ENCODE measurements at places on chromosomes 4 and X.
A peak's percentile ranks its signal among the peaks of the same experiment; 100 is the strongest.

- DNase-seq: no peak
Measured at GRCh38 chr4:127364397-127364796, 268.4 kb upstream of the INTU start.

DNA sequence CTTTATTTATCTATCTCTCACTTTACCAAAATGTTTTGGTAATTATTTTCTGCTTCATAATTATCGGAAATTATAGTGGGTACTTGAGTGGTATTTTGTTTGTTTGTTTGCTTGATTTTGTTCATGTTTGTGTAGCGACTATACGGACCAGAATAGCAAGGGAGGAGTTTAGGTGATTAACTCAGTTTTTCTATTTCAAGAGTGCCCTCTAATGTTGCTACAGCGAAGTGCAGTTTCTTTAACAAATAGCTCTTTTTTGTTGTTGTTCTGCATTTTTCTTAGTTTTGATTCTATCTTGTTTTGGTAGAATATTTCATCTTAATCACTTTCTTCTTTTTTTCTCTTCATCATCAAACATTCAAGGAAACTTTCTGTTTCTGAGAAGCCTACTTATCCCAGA lies 40.8 kb upstream of the QRFPR start:
- no peak for DNase-seq

GRCh38 chr4:176340871-176341685 lies 21.3 kb downstream of the SPCS3 start:
- no peak for DNase-seq

DNA sequence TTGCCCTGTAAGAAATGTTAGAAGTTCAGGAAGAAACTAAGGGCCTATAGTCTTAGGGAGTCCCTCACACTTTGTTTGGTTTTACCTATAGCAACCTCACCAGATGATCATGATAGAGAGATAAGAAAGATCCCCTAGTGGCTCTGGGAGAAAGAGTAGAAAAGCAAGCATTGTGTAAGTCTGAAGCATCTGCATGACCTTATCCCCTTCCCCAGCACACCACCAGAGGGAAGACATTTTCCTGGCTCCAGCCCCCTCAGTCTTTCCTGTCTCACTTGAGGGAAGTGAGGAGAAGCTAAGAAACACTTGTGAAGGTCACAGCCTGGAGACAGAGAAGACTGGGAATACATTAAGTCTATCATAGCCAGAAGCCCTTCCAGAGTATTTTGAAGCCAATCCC lies 154.0 kb downstream of the EVC2 start:
- DNase-seq: no peak

- no peak for DNase-seq
Measured at GRCh38 chr4:76716020-76716419, 181.9 kb downstream of the SOWAHB start.

- DNase-seq: no peak
Measured at GRCh38 chr4:18397681-18398390, 376.3 kb upstream of the LCORL start.

DNA sequence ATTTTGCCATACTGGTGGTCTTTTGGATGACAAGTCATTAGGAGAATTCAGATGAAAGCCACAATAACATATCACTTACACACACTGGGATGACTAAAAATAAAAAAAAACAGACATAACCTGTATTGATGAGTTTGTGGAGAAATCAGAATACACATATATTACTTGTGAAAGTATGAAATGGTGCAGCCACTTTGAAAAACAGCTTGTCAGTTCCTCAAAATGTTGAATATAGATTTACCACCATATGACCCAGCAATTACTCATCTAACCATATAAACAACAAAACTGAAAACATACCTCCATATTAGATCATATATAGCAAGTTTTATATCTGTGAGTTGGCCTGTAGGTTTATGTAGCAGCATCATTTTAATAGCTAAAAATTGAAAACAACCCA lies 608.7 kb downstream of the TLL1 start:
- no peak for DNase-seq

- no peak for DNase-seq
Measured at GRCh38 chr4:143489106-143489505, 24.4 kb upstream of the SMARCA5 start.

- no peak for DNase-seq
Measured at GRCh38 chrX:47563801-47564315, 2.9 kb downstream of the ARAF start.

GRCh38 chrX:68939868-68940267 lies 111.0 kb downstream of the EFNB1 start:
- DNase-seq: no peak

GRCh38 chr4:14284578-14284977 lies 657.1 kb upstream of the BOD1L1 start:
- DNase-seq: no peak

GRCh38 chr4:151459375-151459774 lies 50.4 kb downstream of the FHIP1A start:
- DNase-seq: no peak

GRCh38 chr4:15521442-15522039 lies 51.9 kb downstream of the CC2D2A start:
- no peak for DNase-seq

- no peak for DNase-seq
Measured at GRCh38 chrX:19772096-19772821, 115.1 kb downstream of the SH3KBP1 start.

DNA sequence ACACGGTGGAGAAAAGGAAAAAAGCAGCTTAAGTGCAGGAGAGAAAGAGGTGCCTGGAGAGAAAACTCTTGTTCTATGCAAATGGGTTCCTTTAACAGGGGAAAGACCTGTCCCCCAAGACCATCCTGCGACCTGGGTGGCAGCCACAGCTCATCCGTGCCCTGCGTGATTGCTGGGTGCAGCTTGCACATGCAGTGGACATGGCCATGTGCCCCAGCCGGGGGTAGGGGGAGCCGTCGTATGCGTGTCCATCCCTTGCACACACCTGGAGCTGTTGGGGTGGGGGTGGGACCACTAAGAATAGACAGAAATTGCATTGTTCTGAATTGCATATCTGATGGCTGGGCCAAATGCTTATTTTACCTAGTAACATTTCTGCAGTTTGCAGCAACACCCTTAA lies 171.9 kb downstream of the GUCY2F start:
- DNase-seq: no peak

- DNase-seq: no peak
Measured at GRCh38 chr4:48271626-48272025, 2.0 kb upstream of the TEC start.

GRCh38 chr4:109821185-109821584 lies 5.6 kb downstream of the GAR1 start:
- no peak for DNase-seq

GRCh38 chr4:140308366-140309123 lies 64.9 kb upstream of the SCOC start:
- no peak for DNase-seq

- DNase-seq: no peak
Measured at GRCh38 chr4:14984448-14984847, 17.8 kb upstream of the CPEB2 start.

DNA sequence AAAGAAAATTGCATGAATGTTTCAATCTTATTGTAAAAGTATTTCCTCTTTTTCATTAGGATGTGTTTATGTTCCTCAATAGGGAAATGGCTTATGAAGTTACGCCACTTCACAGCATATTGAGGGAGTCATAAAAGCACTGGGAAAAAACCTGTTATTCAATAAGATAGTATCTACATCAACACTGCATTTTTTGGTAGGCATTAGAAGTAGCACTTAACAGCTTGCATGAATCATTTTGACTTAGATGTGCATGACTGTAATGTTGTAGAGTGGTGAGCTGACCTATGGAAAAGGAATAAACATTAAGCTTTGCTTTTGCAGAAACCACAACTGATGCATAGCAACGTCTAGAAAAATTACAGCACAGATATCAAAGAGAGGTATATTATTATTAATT lies 111.2 kb upstream of the GRXCR1 start:
- DNase-seq: no peak

- DNase-seq: no peak
Measured at GRCh38 chr4:80011636-80012236, 61.3 kb downstream of the ANTXR2 start.

- DNase-seq: no peak
Measured at GRCh38 chr4:106541253-106541652, 172.7 kb upstream of the GIMD1 start.

- no peak for DNase-seq
Measured at GRCh38 chrX:21959362-21960051, 19.0 kb downstream of the SMS start.

GRCh38 chr4:153573881-153574802 lies 108.0 kb downstream of the TMEM131L start:
- DNase-seq: peak; percentile 10

DNA sequence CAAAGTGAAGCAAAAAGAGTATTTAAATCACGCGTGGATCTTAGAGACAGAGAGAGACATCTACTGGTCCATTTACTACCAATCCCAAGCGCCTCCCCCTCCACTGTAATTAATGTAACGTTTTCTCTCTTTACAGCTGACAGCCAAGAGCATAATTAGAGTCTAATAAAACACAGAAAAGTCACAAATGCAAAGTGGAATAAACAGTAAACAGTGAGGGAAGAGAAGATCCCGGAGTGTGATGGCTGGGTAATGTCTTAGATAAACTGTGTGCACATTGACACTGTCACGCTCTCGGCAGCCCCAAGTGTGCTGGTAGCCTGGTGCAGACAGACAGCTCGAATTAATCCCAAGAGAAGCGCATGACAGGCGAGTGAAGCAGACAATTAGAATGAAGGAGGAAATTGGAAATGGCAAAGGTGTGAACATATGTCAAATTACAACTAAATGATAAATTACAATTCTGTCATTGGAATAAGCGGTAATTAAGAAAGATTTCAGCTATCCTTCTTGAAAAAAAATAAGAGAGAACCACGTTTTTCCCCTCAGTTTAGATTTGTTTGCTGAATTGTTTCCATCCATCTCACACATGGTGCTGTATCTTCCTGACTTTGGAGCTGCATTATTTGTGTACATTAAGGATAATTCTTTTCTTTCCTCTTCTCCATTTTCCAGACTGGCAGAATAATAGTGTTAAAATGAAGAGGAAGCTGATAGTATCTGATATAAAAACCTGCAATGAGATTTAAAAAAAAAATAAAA lies 100.1 kb downstream of the CXXC4 start:
- no peak for DNase-seq

- DNase-seq: no peak
Measured at GRCh38 chr4:85724791-85725563, 250.0 kb downstream of the ARHGAP24 start.

DNA sequence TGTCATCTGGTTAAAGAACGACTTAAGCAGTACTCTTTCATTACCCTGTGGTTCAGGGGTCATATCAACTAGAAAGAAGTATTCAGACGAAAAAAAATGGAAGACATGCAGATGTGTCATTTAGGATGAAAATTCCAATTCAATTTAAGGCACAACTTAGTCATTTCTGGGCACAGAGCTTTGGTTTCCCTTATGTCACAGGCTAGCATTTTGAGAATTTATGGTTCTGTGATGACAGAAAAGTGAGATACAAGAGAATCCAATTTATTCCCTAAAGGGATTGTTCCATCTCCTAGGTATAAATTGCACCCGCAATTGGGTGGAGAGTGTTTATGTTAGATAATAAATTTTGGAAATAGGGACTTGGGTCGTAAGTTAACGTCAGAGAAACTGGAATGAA lies 306.6 kb downstream of the STK32B start:
- no peak for DNase-seq

GRCh38 chrX:43707812-43708548 lies 51.9 kb downstream of the MAOA start:
- no peak for DNase-seq

DNA sequence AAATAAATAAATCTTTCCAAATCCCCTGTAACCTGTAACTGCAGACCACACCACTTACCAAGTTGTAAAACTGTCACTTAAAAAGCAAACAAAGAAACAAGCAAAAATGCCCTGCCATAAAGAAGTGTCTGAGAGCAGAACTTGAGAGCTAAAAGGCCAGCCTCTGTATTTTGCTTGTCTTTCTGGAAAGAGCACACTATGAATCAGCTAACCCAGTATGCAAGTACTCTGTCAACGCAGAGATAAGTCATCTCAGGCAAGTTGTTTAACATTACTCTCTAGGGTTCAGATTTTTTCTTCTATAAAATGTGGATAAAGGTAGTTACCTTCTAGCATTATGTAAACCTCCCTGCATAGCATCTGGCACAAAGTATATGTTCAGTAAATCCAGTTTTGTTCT lies 134.8 kb downstream of the HS3ST1 start:
- no peak for DNase-seq

DNA sequence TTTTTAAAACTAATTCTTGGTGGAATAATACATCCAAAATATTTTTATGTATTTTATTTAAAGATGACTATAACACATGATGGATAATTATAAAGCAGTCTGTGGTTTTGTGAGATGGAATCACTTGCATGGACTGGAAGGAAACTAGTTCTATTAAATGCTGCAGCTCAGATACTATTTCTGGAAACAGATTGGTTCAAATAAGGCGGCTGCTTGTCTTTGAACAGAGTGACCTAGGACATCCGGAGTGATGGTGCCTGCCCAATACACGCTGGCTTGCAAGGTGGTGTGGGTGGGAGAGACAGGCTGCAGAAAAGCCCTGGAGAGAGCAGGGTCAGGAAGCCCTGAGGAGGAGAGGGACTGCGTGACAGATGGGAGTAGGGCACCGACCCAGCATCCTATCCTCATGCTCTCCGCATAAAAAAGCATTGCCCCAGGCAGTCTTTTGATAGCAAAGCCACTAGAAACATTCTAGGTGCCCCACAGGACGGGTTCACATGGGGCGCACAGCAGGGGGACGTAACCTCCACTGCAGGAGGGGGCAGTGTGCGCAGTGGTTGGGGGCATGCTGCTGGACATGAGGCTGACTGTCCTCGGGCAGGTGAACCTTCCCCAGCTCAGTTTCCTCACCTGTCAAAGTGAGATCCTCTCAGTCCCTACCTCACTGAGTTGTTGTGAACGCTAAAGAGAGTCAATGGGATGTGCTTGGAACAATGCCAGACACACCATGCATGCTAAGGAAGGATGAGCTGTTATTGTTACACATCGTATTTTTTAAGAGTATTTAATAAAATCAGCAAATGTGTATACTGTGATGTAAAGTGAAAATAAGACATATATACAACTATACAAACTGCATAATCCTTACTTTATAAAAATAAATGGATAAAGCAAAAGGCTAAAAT lies 71.3 kb downstream of the EVC2 start:
- DNase-seq: no peak

- no peak for DNase-seq
Measured at GRCh38 chrX:16604337-16604736, 45.6 kb upstream of the S100G start.

DNA sequence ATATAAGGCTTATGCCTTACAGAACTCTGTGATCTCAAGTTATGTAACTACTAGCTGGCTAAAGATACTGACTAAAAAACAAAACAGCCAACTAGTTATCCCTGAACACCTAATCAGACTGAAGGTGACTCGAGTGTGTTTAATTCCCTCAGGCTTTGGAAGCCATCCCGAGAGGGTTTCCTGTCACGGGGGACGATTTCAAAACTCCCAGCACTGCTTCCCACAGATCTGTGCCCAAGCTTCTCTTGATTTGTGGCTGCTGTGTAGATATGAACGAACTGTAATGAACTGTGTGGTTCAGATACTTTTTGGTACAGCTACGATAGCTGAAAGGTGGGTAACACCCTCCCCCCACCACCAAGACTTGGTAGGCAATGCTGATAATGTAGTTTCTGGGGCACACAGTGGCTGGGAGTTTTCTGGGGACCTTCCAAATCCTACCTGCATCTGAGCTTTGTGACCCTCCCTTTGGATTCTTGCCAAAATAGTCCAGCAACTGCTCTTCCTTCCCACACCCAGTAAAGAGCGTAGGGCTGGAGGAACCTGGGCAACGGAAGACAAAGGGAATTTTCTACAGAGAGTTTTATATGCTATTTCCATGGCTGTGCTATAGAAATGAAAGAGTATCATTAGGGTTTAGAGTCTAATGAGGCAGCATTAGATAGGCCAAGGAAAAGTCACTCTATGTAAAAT lies 148.8 kb downstream of the MGST2 start:
- DNase-seq: no peak
